Stimulated activated CD4-positive, alpha-beta T cell treated with anti-CD3 and anti-CD28 coated beads, Interleukin-15, amount 100 ng/mL, for 1 hour (primary cell): ENCODE measurements at places on chromosomes 12 and 14.

GRCh38 chr14:23366426-23366921, 1.5 kb upstream of the EFS start:
- no peak for DNase-seq

DNA sequence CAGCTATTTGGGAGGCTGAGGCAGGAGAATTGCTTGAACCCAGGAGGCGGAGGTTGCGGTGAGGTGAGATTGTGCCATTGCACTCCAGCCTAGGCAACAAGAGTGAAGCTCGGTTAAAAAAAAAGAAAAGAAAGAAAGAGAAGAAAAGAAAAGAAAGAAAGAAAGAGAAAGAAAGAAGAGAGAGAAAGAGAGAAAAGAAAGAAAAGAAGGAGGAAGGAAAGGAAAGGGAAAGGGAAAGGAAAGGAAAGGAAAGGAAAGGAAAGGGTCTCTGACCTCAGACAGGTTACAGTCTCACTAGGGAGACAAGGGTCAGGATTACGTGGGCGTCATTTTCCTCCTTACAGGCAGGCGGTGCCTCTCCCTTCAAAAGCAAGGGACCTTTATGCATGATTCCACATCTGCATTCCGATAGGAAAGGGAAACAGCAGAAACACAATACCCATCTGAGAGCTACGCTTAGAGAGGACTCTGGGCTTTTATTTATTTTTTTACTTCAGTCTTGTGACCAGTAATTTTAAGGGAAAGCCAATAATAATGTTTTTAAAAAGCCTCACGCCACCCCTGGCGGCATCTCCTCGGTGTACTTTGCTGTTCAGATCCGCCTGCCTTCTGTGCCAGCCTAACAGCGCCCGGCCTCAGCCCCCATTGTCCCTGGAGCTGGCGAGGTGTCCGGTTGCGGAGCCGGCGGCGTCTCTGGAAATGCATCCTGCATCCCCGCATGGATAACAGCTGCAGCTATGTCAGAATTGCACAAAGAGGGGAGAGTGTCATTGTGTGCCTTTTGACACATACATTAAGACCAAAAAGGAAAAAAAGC, 945 bp upstream of the HIP1R start:
- no peak for DNase-seq

DNA sequence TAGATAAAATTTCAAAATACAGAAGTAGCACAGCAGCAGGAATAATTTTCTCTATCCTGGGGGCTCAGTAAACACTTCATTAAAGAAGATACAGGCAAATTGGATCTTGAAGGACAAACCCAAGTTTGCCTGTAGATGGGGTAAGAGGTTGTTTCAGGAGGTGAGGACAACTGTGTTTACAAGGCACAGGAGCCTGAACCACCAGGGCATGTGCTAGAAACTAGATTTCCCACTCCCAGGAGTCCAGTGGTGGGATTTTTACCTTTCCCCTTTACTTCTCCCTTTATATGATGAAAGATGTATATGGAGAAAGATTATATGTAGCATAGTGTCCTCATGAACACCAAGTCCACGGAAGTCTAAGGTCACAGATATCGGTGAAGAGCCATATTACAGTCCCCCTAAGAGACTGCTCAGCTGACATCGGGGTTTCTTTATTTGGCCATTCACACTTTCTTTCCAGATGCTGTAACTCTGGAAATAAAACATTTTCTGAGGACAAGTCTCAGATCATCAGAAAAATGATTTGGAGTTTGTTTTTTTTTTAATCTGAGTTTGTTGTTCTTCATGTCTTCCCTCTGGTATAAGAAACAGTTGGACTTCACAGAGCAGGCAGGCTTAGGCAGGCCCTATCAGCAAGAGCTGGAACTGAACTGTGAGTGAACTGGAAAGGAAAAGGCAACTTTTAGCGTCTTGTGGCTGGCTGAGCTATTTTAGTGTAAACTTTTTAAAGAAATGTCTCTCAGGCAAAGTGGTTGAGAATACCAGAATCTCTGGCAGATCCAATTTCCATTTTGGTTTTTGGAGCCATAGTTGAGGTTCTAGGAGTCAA, 8.0 kb upstream of the EVL start:
- no peak for DNase-seq

DNA sequence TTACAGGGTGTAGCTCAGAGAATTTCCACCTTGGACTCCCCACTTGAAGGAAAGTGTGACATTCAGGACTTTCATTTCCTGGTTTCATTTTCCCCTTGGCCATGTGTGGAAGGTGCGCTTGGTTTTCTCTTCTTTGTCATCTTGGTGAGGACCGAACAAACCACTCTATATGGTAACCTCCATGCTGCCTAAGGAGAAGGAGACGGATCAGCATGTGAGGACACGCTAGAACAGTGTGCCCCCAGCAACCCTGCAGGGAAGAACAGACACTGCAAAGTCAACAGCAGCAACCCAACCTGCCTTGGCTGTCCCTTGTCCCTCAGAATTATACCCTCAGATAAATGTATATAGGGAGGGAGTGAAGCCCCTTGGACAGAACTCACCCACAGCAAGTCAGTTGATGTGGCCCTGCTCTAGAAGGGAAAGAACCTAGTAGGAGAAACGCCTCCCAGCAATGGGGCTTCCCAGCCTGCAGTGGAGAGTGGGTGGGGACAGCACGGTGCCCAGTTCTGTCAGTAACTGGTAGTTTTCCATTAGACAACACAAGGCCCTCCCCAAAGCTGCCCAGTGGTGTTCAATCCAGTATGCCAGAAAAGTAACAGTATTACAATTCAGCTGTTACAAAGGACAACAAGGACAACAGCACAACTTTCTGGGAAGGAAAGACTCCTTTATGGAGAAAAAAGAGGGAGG, 18.9 kb upstream of the COCH start:
- no peak for DNase-seq

DNA sequence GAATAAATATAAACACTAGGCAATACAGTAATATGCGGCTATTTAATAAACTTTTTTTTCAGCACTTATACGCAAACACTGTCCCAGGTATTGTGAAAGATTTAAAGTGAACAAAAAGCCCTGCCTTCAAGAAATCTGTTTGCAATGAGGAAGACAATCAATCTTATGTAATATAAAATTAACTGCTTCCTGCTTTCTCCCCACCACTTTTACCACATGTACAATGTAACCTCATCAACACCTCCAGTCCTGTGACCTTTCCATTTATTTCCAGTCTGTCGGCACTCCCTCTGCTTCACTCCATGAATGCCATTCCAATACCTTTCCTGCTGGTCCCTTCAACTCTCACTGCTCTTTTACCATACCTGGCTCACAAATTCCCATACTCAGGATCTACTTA, 10.5 kb downstream of the SNX6 start:
- no peak for DNase-seq

- no peak for DNase-seq
These were observed 292.4 kb downstream of the SYT1 start for GRCh38 chr12:79156846-79157463.

DNA sequence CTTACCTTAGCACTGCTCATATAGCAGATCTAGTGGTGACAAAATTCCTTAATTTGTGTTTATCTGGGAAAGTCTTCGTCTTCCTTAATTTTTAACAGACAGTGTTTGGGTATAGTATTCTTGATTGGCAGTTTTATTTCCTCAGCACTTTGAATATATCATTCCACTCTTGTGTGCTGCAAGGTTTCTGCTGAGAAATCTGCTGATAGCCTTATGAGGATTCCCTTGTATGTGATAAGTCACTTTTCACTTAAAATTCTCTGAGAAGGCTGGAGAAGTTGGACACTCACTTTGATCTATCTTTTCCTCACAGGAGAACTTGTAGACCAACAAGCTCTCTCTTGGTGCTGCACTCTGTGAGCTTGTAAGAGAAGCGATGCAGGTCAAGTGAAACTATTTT, 306.1 kb upstream of the RTL1 start:
- DNase-seq = no peak

- no peak for DNase-seq
These were observed 28.2 kb downstream of the KLRK1 start for GRCh38 chr12:10361622-10362021.

DNA sequence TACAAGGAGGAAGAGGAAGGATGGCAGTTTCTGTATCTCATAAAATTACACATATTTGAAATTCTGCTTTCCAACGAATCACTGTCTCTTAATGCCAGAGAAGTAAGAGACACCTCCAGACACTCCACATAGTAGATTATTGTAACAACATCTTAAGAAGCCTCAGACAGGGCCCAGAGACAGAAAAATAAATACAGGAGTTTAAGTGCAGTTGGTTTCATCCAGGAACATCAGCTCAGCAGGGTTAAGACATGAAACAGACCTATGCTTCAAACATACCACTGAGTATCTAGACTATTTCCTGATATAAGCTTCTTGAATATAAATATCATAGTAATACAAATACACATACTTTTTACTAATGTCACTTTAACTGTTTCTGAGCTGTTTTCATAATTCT, 290.3 kb downstream of the ADAMTS20 start:
- DNase-seq = no peak

- no peak for DNase-seq
These were observed 395.2 kb upstream of the DCN start for GRCh38 chr12:91577586-91578539.

DNA sequence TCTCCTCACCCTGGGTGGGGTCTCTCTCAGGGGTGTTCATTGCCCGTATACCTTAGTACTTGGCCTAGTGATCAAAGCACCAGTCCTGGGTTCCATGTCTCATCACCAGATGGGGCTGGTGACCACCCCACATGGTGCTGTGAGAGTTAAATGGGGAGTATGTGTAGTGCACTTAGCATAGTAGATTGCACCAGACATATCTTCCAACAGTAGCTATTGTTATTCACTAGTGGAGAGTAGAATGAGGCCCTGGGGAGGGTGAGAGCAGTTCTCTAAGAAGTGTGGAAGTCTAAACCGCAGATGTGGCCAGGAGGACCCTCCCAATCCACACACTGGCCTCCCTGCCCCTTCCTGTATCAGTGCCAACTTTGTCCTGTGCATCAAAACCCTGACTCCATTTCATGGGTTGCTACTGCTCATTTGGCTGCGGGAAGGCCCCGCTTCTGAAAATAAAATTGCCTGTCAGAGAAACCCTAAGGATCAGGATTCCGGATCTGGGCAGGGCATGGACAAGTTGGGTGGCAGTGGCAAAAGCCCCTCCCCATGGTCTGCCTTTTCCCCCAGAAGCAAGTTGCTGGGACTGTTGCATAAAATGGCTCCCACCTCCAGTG, 4.4 kb downstream of the CD9 start:
- no peak for DNase-seq

DNA sequence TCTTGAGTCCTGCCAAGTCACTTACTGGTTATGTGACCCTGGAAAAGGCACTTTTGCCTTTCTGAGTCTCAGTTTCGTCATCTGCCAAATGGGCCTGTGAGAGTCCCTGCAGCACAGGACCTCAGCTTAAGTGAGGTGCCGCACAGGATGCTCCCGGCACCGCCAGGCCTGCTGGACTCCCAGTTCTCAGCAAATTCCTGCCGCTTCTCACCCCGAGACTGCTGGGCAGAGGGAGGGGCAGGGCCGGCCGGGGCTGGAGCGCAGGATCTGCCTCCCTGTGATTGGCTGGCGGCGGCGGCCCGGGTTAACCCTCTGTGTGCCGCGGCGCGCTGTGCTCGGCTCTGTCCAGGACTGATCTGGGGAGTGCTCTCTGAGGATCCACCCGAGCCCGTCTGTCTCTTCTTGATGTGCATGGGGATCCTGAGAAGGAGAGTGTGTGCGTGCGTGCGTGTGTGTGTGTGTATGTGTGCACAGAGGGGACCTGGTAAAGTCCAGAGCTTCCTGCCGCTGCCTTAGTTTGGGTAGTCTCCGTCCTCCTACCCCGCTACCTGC, 8.6 kb downstream of the SETD1B start:
- DNase-seq = no peak

- DNase-seq = no peak
These were observed 480.6 kb downstream of the ATP23 start for GRCh38 chr12:58421990-58422389.

DNA sequence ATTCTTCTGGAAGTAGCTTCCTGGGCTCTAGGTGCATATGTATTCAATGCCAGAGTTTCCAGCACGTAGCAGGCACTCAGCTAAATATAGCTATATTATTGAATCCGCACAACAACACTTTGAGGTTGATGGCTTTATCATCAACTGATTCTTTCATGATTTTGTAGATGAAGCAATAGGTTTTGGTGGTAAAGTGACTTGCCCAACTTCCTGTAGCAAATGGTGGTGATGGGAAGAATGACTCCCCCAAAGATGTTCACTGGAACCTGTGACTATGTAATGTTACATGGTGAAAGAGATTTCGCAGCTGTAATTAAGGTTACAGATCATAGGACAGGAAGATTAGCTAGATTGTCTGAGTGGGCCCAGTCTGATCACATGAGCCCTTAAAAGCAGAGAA, 3.2 kb downstream of the TDRD9 start:
- no peak for DNase-seq

- DNase-seq = no peak
These were observed 21.4 kb upstream of the ANKRD9 start for GRCh38 chr14:102530828-102531478.

DNA sequence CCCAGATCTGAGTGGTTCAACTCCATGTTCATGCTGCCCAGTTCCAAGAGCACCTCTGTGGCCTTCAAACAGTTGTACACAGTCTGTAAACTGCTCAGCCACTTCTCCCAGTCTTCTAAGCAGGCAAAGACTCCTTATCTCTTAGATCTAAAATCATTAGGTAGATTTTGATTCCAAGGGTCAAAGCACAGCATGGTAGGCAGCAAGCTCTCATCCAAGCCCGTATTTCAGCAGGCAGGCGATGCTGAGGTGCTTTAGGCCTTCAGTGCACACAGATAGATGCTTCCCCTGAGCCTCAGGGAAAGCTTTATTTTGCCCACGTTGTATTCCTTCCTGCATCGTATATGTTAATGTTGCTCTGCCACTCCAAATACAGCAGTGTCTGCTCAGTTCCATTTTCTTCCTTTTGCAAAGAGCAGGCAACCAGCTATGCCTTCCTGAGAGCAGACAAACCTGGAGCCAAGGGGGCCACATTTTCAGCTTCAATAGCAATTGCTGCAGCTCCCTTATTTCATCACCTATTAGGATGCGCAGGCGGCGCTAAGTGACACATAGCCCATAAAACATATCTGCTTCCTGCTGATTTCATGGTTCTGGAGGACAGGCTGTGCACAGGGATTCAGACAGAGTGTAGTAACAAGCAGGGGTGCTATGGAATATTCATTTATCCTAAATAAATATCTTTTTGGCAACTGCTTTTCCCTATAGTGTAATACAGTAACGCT, 67.5 kb downstream of the ETV6 start:
- no peak for DNase-seq

- no peak for DNase-seq
These were observed 45.4 kb upstream of the NPFF start for GRCh38 chr12:53552361-53553327.

DNA sequence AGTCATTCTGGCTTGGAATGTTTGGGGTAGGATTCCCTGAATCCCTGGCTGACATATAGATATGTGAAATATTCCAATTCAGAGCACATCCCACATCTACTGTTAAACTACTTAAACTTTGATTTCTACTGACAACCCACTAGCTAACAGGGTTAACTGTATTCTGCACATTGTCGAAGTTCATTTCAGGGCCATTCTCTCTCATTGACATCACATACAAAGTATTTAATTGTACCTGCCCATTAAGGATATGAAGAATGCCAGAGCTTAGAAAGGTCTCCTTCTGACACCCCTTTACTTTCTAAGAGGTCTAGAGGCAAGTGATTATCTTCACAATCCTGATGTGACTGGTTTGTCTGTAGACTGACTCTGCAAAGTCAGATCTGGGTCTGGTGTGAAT, 2.8 kb upstream of the DCN start:
- no peak for DNase-seq

GRCh38 chr14:52352061-52352491, 38.0 kb downstream of the PTGER2 start:
- DNase-seq = no peak
